ENCODE measurements at places on chromosomes 3 and 15.

GRCh38 chr15:93066834-93067648 is 22.0 kb downstream of the RGMA start:
- no peak for DNase-seq

DNA sequence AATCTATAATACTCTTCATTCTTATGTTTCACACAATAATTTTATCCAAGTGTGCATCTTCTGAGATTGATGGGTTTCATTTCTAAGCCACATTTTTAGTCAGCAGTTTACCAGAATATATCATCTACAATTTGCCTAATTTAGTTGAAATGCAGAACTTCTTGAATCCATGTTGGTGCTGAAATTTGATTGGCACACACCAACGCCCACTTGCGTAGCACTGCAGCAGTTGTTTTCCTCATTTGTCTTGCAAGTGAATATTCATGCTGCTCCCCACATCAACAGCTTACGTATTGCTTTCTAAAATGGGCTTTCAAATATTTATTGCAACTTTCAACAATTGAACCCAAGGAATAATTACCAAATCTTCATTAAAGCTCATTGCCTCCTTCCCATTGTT is 87.8 kb upstream of the CTDSPL start:
- no peak for DNase-seq

GRCh38 chr3:47001731-47002170 is 22.3 kb downstream of the NBEAL2 start:
- DNase-seq, result no peak

DNA sequence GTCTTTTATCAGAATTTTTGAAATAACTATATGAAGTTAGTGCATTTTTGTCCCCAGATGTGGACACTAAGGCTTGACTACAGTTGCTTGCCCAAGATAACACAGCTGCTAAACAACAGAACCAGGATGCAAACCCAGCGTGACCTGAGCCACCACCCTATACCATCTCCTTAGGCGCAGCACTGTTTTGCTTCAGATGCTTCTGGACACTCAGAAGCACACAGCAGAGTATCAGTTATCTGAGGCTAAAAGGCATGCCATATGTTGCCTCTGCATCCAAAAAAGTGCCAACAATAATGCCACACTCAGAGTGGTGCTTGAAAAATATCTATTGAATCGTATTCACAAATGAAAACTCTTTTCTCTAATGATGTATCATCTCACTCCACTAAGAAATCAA is 24.5 kb downstream of the KCNMB2 start:
- no peak for DNase-seq

- DNase-seq, result no peak
These were observed 308.5 kb downstream of the ROBO2 start for GRCh38 chr3:77348244-77348855.

GRCh38 chr3:101574388-101575112 is 570 bp downstream of the PCNP start:
- DNase-seq, result peak; percentile 26

- no peak for DNase-seq
These were observed 85.6 kb downstream of the NEDD4 start for GRCh38 chr15:55907797-55908196.

DNA sequence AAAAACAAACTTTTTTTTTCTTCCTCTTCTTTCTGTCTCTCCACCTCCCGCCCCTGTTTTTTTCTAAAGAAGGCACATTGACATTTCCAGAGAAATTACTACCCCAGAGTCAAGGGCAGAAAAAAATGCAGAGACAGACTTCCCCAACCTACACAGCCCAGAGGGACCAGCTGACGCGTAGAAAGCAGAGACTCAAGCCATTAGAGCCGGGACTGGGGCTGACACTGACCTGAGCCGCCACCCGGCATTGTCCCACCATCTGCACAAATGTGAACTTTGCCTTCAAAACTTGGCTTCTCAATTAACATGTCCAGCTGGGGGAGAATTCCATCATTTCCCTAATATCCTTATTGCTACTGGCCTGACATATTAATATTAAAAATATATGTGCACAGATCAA is 385.6 kb downstream of the NR2F2 start:
- no peak for DNase-seq

- peak; percentile 69 for DNase-seq
These were observed 551 bp downstream of the DNAJC13 start for GRCh38 chr3:132417695-132418411.

DNA sequence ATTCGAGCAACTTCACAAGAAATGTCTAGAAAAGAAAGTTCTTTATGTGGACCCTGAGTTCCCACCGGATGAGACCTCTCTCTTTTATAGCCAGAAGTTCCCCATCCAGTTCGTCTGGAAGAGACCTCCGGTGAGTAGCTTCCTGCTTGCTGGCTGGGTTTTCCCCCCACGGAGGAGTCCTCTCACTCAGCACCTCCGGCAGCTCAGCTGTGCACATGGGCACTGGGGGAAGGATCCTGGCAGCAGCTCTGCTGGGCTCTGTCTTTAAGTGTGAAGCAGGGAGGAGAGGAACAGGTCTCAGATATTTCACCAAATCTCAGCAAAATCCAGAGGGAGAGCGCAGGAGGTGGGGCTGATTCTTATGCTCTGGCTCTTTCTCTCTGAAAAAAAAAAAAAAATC is 684 bp downstream of the CAPN3 start:
- DNase-seq, result no peak

DNA sequence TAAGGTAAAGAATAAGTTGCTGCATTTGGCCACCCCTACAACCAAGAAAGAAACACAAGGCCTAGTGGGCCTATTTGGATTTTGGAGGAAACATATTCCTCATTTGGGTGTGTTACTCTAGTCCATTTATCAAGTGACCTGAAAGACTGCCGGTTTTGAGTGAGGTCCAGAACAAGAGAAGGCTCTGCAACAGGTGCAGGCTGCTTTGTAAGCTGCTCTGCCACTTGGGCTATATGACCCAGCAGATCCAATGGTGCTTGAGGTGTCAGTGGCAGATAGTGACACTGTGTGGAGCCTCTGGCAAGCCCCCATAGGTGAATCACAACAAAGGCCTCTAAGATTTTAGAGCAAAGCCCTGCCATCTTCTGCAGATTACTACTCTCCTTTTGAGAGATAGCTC is 491.3 kb downstream of the TAFA4 start:
- DNase-seq, result no peak

- DNase-seq, result no peak
These were observed 4.3 kb downstream of the HRG start for GRCh38 chr3:186670155-186670554.

DNA sequence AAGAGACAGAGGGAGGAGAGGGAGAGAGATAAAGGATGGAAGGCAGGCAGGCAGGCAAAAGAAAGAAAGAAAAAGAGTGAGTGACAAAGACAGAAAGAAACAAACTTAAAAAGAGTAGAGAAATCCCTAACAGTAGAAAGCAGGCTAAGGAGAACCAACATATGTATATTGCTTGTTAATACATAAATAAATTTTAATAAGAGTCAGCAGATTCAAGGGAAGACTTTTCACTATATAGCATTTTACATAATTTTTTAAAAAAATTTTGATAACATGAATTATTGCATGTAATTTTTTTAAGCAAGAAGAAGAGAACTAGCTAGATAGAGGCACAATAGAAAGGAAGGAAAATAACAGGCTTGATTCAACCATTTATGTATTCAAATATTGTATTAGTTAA is 291.6 kb downstream of the KCNH8 start:
- no peak for DNase-seq

- DNase-seq, result no peak
These were observed 76.2 kb downstream of the TGFBR2 start for GRCh38 chr3:30682434-30683155.

DNA sequence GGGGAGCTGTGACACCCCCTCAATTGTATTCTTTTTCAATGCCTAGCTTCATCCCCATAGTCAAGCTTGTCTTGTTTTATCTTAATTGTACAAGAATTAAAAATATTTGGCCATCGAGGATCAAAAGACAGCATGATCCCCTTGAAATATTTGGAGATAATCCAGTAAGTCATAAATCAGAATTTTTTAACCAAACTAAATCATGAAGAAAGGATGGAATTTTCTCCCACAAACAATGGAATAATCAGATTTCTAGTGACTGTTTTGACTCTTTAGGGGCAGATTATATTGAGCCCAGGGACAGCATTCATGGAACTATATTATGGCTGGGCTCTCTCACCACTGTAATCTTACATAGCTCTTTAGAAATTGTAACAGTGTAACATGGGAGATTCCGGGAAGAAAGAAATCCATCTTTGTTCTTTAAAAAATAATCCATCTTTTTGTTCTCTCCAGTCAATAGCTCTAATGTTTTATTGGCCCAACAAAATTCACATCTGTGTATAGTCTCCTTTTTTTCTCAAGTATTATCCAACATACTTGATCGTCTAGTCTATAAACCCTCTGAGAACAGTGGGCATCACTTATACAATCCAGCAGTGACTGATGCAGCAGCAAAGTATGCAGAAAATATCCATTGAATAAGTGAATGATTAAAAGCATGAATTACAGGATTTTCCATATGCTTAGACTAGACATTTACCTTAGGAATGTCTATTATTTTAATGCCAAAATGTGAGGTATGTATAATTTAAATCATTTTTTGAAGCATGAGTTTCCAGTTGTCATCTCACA is 277.0 kb upstream of the PLSCR5 start:
- DNase-seq, result no peak

DNA sequence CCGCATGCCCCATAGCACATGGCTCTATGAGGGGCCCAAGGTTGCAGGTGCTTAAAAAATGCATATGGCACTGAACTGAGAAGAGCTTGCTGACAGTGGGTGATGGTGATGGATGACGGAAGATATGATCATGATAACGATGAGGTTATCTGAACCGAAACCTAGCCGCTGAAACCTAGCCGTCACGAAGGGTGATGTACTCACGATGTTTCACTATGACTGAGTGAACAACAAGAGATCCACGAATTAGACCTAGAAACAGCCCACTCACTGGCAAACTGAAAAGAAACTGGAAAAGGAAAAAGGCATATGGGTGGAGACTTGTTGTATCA is 57.6 kb upstream of the BCL6 start:
- DNase-seq, result no peak

DNA sequence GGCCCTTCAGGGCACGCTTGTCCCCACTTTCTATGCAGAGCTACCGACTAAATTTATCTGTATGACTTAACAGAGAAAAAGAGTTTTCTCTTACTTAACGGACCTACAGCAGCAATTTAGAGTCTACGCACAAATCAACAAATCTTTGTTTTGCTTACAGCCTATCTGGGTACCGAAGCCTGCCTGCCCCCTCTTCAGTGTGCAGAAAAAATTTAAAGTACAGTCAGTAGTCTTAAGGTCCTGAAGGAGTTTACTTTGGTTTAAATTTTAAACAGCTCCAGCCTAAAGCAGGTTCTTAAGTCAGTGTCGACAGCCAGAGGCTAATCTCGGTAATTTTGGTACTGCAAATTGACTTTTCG is 570 bp downstream of the SACM1L start:
- no peak for DNase-seq

DNA sequence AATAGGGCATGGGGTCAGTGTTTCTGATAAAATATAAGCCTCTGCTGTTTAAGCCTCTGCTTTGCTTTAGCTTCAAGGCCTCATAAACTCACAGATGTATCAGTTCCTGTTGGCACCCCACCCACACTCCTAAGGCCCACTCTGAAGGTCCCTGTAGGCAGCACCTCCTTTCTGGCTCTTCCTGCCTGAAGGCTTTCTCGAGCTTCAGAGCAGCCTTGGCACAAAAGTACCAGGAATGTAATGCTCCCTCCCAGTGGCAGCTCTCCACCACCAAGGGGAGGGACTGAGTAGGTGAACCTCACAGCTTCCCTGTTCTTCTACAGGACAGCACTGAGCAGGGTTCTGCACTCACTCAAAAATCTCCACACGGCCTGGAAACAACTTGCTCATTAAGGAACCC is 102.2 kb downstream of the ABHD5 start:
- no peak for DNase-seq

- DNase-seq, result no peak
These were observed 1.6 kb upstream of the P3H2 start for GRCh38 chr3:190122198-190122771.

DNA sequence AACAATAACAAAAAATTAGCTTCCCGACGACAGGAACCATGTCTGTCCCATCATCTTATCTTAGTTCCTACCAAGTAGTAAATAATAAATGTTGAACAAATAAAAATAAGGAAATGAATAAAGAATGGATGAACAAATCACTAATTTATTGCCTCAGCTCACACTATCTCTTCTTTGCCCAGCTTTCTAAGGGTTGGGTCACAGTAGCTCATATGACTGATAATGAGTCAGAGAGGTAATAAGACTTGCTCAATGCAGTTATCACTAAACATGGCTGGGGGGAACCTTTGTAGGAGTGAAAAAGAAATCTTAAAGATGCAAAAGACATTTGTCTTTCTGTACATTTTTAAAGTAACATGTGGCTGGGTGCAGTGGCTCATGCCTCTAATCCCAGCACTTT is 182.2 kb downstream of the WDR76 start:
- DNase-seq, result no peak

- DNase-seq, result no peak
These were observed 8.2 kb upstream of the ATP13A3 start for GRCh38 chr3:194494951-194495374.

All from hippocampal formation (tissue), 2 donors.